Adrenal gland (tissue), 19 donors: ENCODE measurements at places on chromosomes 5 and 9.

DNA sequence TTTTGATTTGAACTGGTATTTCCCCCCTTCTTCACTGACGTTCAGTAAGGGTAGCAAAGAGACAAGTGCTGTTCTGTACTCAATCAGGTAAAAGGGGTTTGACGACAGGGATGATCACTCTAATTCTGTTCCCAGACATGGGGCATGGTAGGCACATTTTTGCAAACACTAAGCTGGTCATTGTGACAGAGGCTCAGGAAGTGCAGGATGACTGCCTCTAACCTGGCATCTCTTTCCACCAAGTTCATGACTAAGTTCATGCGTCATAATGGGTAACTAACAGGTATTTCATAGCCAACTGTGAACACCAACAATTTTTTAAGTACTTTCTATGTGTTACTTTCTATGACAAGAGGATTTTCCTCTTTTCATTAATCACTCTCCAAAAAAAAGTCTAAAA lies 166.5 kb downstream of the MAPKAP1 start:
- H3K4me1 ChIP-seq = peaks cover 42% of the 10 kb centered on the region
- DNase-seq = no peak
- no peaks in the 10 kb centered on the region for H3K27me3 ChIP-seq
- no peaks in the 10 kb centered on the region for H3K36me3 ChIP-seq
- no peak overlapping the region for H3K4me3 ChIP-seq
- no peak overlapping the region for H3K27ac ChIP-seq

DNA sequence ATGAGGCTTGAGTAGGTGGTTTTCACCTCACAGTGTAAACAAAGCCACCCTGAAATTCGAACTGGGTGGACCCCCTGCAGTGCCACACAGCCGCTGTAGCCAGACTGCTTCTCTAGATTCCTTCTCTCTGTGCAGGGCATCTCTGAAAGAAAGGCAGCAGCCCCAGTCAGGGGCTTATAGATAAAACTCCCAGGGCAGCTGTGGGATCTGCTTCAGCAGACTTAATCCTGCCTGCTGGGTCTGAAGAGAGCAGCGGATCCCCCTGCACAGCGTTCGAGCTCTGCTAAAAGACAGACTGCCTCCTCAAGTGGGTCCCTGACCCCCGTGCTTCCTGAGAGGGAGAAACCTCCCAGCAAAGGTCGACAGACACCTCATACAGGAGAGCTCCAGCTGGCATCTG lies 71.4 kb downstream of the CARTPT start:
- H3K4me3 ChIP-seq = no peak overlapping the region
- no peak overlapping the region for H3K27ac ChIP-seq
- H3K4me1 ChIP-seq = no peaks in the 10 kb centered on the region

DNA sequence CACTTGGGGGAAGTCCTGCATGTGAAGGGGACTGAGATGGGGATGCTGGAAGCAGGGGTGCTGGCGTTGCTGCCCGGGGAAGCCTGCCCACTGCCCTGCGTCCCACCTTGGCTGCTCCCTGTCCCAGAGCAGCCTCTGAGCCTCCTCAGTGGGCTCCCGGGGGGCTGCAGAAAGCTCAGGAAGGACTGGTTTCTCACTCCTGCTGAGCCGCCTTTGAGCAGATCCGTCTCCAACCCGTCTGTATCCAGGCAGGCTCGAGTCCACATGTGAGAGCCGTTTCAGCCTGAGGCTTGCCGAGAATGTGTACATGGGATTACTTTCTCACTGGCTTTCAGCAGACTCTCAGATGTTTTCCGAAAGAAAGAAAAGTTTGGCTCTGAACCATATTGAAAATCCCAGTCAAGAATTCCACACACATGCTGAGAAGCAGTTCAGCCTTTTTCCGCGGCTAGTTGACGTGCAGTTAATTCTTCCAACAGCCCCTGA lies 95.3 kb upstream of the COL5A1 start:
- H3K4me1 ChIP-seq = no peaks in the 10 kb centered on the region
- no peaks in the 10 kb centered on the region for H3K36me3 ChIP-seq
- no peak for DNase-seq
- no peak overlapping the region for H3K4me3 ChIP-seq
- no peaks in the 10 kb centered on the region for H3K27me3 ChIP-seq

DNA sequence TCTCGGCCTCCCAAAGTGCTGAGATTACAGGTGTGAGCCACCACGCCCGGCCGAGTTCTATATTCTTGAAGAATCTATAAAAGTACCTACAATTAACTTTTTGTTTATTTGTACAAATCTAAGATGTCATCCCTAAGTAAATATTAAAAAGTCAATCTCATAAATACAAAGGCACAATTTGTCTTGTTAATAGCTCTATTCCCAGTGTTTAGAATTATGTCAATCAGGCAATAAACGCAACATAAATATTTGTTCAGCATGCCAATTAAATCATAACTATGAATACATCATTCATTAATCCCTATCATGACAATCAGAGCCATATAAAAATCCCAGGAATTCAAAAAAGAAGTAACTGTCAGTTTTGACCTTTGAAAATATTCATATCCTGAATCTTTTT lies 68.9 kb upstream of the CDH18 start:
- no peaks in the 10 kb centered on the region for H3K4me1 ChIP-seq
- H3K27ac ChIP-seq = no peak overlapping the region
- H3K4me3 ChIP-seq = no peak overlapping the region
- no peaks in the 10 kb centered on the region for H3K36me3 ChIP-seq
- no peaks in the 10 kb centered on the region for H3K27me3 ChIP-seq
- no peak for DNase-seq

DNA sequence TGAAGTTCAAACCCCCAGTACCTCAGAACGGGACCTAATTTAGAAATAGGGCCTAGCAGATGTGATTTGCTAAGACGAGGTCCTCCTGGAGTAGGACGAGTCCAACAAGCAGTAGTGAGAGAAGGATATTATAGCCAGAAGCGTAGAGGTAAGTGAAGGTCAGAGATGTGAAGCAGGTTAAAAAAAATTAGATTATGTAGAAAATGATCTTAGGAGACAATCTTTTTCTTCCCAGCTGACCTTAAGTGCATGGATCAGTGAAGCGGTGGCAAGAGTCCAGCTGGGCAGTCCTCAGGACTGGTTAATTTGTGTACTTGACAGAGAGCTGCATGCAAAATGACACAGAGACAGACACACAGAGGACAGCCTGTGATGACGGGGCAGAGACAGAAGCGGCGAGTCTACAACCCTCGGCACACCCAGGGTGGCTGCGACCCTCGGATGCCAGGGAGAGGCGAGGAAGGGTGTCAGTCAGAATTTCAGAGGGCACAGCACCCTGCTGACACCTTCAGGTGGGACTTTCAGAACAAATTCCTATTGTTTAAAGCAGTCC lies 131.4 kb upstream of the IRX4 start:
- H3K4me1 ChIP-seq = no peaks in the 10 kb centered on the region
- H3K36me3 ChIP-seq = no peaks in the 10 kb centered on the region
- DNase-seq = no peak
- H3K4me3 ChIP-seq = no peak overlapping the region

- no peaks in the 10 kb centered on the region for H3K27me3 ChIP-seq
- no peak for DNase-seq
- no peak overlapping the region for H3K27ac ChIP-seq
- H3K4me1 ChIP-seq = peaks cover 26% of the 10 kb centered on the region
- no peaks in the 10 kb centered on the region for H3K36me3 ChIP-seq
These were observed 76.0 kb upstream of the CD180 start for GRCh38 chr5:67272453-67273130.

DNA sequence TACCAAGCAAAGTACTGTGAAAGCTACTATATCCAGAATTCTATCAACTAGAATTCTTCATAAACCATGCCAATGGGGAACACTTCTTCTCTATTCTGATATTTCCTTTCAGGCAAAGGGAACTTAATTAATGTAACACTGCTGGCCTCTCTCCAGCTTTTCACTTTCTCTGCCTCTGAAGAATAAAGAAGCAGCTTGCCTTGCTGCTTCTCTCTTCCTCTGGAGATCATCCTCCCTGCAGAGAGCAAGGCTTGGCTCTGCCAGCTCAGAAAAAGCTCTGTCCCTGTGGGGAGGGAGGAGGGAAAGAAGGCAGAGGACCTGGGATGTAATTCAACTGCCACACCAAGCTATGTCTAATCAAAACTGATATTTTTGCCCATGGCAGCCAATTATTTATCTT lies 6.5 kb downstream of the CTNND2 start:
- H3K4me3 ChIP-seq = no peak overlapping the region
- no peaks in the 10 kb centered on the region for H3K36me3 ChIP-seq

GRCh38 chr9:112640311-112640710 lies 77.6 kb downstream of the INIP start:
- DNase-seq = no peak
- no peak overlapping the region for H3K27ac ChIP-seq
- H3K27me3 ChIP-seq = no peaks in the 10 kb centered on the region
- no peaks in the 10 kb centered on the region for H3K36me3 ChIP-seq

DNA sequence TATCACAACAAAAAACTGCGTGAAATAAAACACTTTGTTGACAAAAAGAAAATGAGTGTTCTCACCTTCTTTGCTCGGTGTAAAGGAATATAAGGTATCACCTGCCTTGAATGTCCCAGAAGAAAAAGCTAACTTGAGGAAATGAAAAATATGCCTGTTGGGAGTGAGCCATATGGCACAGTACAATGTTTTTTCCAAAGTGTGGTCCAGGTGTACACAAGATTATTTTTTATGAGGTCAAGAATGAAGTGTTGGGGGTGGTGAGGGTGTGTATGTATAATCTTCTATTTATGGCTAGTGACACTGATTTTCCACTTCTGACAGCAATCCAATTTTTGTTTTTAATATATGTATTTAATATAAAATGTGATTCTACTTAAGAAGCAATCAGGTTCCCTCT lies 134.4 kb downstream of the RFX3 start:
- DNase-seq = no peak
- H3K36me3 ChIP-seq = no peaks in the 10 kb centered on the region
- H3K27me3 ChIP-seq = no peaks in the 10 kb centered on the region
- no peak overlapping the region for H3K4me3 ChIP-seq
- no peak overlapping the region for H3K27ac ChIP-seq

- no peaks in the 10 kb centered on the region for H3K36me3 ChIP-seq
- peaks cover 58% of the 10 kb centered on the region for H3K27me3 ChIP-seq
- H3K4me3 ChIP-seq = no peak overlapping the region
- peaks cover 20% of the 10 kb centered on the region for H3K4me1 ChIP-seq
- H3K27ac ChIP-seq = no peak overlapping the region
These were observed 531 bp downstream of the TMEM210 start for GRCh38 chr9:137171149-137171900.

GRCh38 chr5:170493028-170493820 lies 10.6 kb upstream of the KCNIP1 start:
- no peaks in the 10 kb centered on the region for H3K4me1 ChIP-seq
- DNase-seq = no peak
- no peak overlapping the region for H3K27ac ChIP-seq
- no peaks in the 10 kb centered on the region for H3K27me3 ChIP-seq

GRCh38 chr9:78280982-78281668 lies 15.8 kb upstream of the PSAT1 start:
- peaks cover 38% of the 10 kb centered on the region for H3K4me1 ChIP-seq
- no peak overlapping the region for H3K4me3 ChIP-seq
- H3K27ac ChIP-seq = peak overlapping the region; percentile 74
- no peaks in the 10 kb centered on the region for H3K27me3 ChIP-seq
- peak; percentile 91 for DNase-seq

- no peak overlapping the region for H3K4me3 ChIP-seq
- H3K27me3 ChIP-seq = no peaks in the 10 kb centered on the region
- H3K36me3 ChIP-seq = no peaks in the 10 kb centered on the region
- no peak for DNase-seq
These were observed 16.0 kb downstream of the DOCK2 start for GRCh38 chr5:169653091-169653490.

GRCh38 chr5:133385346-133385745 lies 227.0 kb downstream of the FSTL4 start:
- no peak for DNase-seq
- no peaks in the 10 kb centered on the region for H3K27me3 ChIP-seq
- H3K27ac ChIP-seq = no peak overlapping the region
- no peak overlapping the region for H3K4me3 ChIP-seq

DNA sequence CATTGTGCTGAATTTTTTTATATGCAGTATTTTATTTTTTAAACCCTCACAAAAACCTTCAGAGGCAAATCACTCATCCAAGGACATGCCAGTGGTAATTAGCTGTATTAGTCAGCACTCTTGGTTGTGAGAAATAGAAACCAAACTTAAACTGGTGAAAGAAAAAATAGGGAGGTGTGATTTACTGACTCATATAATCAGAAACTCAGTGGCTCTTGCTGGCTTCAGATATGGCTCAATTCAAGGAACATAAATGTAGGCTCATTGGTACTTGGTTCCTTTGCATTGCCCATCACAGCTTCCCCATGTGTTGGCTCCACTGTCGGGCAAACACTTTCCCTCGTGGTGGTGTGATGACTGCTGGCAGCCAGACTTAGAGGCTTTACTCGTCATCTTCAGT lies 497.2 kb downstream of the MAT2B start:
- H3K36me3 ChIP-seq = no peaks in the 10 kb centered on the region
- H3K4me3 ChIP-seq = no peak overlapping the region
- no peaks in the 10 kb centered on the region for H3K4me1 ChIP-seq
- H3K27ac ChIP-seq = no peak overlapping the region
- DNase-seq = no peak
- no peaks in the 10 kb centered on the region for H3K27me3 ChIP-seq

GRCh38 chr9:135976944-135977343 lies 15.8 kb upstream of the UBAC1 start:
- no peak for DNase-seq
- no peak overlapping the region for H3K27ac ChIP-seq
- no peaks in the 10 kb centered on the region for H3K27me3 ChIP-seq
- no peak overlapping the region for H3K4me3 ChIP-seq
- H3K36me3 ChIP-seq = no peaks in the 10 kb centered on the region

GRCh38 chr9:16023446-16023845 lies 470.6 kb downstream of the CCDC171 start:
- no peak overlapping the region for H3K27ac ChIP-seq
- DNase-seq = no peak
- no peaks in the 10 kb centered on the region for H3K27me3 ChIP-seq
- no peak overlapping the region for H3K4me3 ChIP-seq
- H3K36me3 ChIP-seq = no peaks in the 10 kb centered on the region

GRCh38 chr9:20854444-20854843 lies 170.4 kb downstream of the FOCAD start:
- no peak overlapping the region for H3K4me3 ChIP-seq
- no peaks in the 10 kb centered on the region for H3K27me3 ChIP-seq
- no peaks in the 10 kb centered on the region for H3K4me1 ChIP-seq
- H3K36me3 ChIP-seq = no peaks in the 10 kb centered on the region
- no peak overlapping the region for H3K27ac ChIP-seq

GRCh38 chr9:14902561-14902960 lies 7.7 kb downstream of the FREM1 start:
- H3K4me3 ChIP-seq = no peak overlapping the region
- no peaks in the 10 kb centered on the region for H3K4me1 ChIP-seq
- DNase-seq = no peak

GRCh38 chr5:181204826-181205760 lies at the start of gene TRIM7:
TRIM7 (minus strand) TSS chr5:181205196; CDS start chr5:181205110, 86 bp downstream.
- H3K27me3 ChIP-seq = no peaks in the 10 kb centered on the region
- peaks cover 22% of the 10 kb centered on the region for H3K4me1 ChIP-seq
- H3K4me3 ChIP-seq = peak within 1 kb of the TSS; percentile 53
- DNase-seq = peak; percentile 50
- H3K36me3 ChIP-seq = no peaks in the 10 kb centered on the region

GRCh38 chr5:72145348-72145747 lies 38.1 kb downstream of the MAP1B start:
- H3K27ac ChIP-seq = no peak overlapping the region
- no peaks in the 10 kb centered on the region for H3K27me3 ChIP-seq
- no peak overlapping the region for H3K4me3 ChIP-seq
- no peak for DNase-seq
- peaks cover 23% of the 10 kb centered on the region for H3K4me1 ChIP-seq
